ENCODE measurements at places on chromosomes 7 and 10.
A peak's percentile ranks its signal among the peaks of the same experiment; 100 is the strongest.

DNA sequence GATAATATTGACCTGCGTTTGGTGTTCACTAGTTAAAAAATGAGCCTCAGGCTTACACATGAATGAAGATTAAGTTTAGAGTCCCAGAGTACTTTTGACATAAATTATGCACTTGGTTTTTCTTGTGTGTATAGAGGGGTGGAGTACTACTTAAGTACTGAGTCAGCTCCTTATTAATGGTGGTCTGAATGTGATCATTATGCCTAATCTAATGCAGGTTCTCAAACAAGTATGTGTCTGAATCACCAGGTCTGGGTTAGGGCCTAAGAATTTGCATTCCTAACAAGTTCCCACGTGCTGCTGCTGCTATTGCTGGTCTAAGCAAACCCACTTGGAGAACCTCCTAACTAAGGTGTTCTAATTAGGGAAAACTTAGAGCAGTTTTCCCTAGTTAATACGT lies 30.7 kb upstream of the STOX1 start:
- no peak for DNase-seq

- DNase-seq: peak; percentile 72
These were observed 1.5 kb downstream of the IPMK start for GRCh38 chr10:58266003-58266825.

DNA sequence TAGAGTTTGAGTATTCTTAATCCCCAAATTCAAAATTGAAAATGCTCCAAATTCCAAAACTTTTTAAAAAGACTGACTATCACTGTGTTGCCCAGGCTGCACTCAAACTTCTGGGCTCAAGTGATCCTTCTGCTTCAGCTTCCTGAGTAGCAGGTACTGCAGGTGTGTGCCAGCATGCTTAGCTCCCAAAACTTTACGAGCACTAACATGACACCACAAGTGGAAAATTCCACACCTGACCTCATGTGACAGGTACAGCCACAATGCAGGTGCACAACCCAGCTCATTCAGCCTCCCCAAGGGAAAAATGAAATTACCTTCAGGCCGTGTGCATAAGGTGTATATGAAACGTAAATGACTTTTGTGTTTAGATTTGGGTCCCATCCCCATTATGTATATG lies 16.5 kb downstream of the CDC123 start:
- DNase-seq: no peak

GRCh38 chr7:118502235-118502634 lies 277.7 kb downstream of the ANKRD7 start:
- peak; percentile 19 for DNase-seq

- no peak for DNase-seq
These were observed 33.5 kb downstream of the CUL2 start for GRCh38 chr10:35056686-35057085.

- no peak for DNase-seq
These were observed 1213.7 kb downstream of the GATA3 start for GRCh38 chr10:9268176-9268575.

GRCh38 chr7:34133983-34134782 lies 228.8 kb downstream of the BMPER start:
- peak; percentile 76 for DNase-seq

DNA sequence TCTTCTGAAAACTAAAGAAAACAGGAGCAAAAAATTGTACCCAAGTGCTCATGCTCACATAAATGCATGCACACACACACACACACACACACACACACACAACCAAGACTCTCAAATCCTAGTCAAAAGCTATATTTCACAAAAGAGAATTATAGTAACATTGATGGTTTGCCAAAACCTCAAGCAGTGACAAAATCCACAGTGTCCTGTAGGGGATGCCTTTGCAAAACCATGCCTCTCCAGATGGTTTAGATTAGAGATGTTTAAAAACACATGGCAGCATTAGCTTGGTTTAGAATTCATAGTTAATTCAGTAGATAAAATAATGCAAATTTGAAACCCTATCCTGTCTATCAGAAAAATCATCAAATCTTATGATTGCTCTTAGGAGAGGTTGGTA lies 232.2 kb downstream of the DYNC1I1 start:
- no peak for DNase-seq

DNA sequence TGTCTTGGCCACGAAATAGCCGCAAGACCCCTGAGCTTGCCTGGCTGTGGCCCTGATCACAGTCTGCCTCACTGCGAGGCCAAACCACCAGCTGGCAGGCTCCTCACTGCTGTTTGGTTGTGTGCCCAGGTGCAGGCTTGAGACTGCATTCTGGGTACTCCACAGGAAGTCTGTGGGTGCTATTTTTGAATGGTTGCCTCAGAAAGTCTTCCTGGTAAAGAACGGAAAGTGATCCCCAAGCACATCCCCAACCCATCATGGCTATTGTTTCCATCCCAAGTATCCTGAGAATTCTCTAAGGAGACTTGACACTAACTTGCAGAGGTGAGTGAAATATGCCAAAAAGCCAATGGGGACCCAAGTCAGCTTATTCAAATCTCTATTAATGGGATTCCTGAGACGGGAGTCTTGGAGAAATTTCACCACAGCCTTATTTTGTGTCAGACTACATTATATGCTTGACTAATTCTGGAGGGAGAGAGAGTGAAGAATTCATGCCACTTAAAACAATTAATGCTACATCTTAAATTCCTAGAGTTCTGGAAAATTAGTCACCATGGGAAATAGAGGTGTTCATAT lies 170.9 kb downstream of the RAMP3 start:
- DNase-seq: no peak

DNA sequence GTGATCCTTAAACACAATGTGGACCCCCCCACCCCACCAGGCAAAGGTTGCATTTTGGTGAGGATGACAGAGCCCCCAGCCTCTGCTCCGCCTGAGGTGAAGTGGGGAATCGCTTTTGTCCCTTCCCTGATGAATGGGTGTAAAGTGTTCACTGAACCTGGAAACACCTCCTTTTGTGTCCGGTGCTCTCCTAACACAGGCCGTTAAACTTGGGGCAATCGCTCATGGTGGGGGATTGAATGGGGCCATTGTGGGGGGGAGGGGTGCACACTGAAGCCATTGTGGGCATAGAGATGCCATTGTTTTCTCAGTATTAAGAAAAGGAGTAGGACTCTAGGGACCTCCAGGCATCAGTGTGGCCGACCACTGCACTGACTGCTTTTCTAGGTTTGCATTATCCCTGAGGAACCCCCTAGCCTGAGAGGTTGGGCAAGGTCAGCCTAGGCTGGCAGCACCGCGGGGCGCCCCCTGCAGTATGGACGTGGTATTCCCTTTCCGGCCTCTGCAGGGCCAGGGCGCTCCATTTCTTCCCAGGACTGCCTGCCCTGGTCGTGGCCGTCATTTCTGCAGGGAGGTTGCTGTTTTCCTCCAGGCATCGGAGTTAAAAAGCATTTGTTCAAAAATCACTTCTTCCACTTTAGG lies 158.3 kb downstream of the TCF7L2 start:
- peak; percentile 46 for DNase-seq

DNA sequence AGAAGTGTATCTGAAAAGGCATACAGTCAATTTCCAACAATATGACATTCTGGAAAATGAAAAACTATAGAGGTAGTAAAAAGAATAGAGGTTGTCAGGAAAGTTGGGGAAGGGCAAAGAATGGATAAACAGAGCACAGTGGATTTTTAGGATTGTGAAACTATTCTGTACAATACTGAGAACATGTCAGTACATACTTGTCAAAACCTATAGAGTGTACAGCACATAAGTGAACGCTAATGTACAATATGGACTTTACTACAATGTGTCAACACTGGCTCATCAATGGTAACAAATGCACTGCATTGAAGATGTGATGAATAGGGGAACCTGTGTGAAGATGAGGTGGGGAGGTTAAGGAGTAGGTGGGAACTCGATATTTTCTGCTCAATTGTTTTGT lies 483.0 kb upstream of the PFKP start:
- DNase-seq: no peak

GRCh38 chr10:78577712-78578111 lies 491.1 kb upstream of the ZMIZ1 start:
- DNase-seq: peak; percentile 66

GRCh38 chr10:69125554-69125953 lies 1.6 kb downstream of the VPS26A start:
- no peak for DNase-seq

- DNase-seq: no peak
These were observed 98.7 kb upstream of the MBL2 start for GRCh38 chr10:52871191-52871843.

GRCh38 chr7:2965745-2966270 lies 77.9 kb downstream of the CARD11 start:
- no peak for DNase-seq

- DNase-seq: no peak
These were observed 49.8 kb downstream of the STK32C start for GRCh38 chr10:132257907-132258306.

GRCh38 chr10:31853629-31854028 lies 75.0 kb downstream of the ARHGAP12 start:
- DNase-seq: no peak

GRCh38 chr10:105837951-105838350 lies 1196.9 kb downstream of the SORCS3 start:
- DNase-seq: peak; percentile 5

- DNase-seq: no peak
These were observed 53.0 kb downstream of the WNT2 start for GRCh38 chr7:117269886-117270285.

- no peak for DNase-seq
These were observed 62.4 kb downstream of the PRKAG2 start for GRCh38 chr7:151814400-151815009.

DNA sequence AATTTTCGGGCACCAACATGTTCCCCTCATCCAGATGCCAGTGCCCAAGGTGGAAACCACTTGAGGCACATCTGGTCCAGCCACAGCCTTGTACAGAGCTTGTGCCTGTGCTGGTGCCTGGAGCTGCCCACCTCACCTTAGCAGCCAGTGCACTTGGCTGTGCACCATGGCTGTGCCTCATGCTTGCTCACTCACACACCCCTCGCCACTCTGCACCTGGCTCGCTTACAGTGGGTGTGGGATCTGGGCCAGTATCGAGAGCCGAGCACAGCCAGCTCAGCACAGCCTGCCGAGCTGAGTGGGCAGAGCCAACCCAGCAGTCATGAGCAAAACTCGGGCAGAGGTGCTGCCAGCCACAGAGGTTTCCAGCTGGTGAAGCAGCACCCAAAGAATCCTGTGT lies 139.9 kb upstream of the NUPR2 start:
- no peak for DNase-seq

GRCh38 chr7:156497776-156498509 lies 142.6 kb upstream of the RNF32 start:
- no peak for DNase-seq
